ENCODE measurements at places on chromosomes 6 and 20.

GRCh38 chr6:106560996-106561685 is 68.2 kb downstream of the RTN4IP1 start:
- peak; percentile 90 for DNase-seq

DNA sequence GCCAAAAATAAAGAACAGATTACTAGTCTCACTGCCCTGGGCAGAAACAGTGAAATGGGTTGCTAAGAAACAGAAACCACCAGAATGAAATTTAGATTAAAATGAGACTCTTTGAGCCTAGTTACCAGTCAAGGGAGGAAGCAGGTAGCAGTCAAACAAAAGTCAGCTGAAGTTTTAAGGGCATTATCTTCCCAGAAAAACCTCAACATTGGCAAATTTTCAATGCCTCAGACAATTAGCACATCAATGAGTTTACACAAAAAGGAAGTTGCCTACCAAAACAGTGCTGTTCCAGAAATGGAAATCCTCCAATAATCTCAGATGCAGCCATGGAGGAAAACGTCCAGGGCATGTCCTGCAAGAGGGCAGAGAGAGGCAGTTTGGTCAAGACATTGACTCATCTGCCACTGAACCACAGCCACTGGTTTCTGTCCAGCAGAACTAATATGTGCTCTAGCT is 399.7 kb upstream of the ADGRB3 start:
- no peak for DNase-seq

DNA sequence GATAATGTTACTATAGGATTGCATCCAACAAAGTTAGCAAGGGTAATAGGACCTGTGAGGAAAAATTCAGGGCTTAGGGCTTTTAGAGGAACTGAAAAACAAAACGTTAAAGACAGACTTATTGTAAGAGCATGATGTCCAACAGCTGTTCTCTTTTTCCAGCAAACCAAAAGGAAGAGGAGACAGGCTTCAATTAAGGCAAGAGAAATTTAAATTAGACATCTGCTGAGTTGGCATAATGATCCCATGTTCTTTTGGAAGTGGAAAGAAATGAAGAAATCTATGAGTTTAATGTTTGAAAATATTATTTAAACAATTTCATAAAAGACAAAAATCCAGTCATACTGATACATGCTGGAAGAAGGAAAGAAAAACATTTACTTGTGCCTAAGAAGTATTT is 95.7 kb upstream of the HMGCLL1 start:
- no peak for DNase-seq

- DNase-seq: peak; percentile 55
These were observed 24.5 kb downstream of the CALHM6 start for GRCh38 chr6:116485559-116486184.

DNA sequence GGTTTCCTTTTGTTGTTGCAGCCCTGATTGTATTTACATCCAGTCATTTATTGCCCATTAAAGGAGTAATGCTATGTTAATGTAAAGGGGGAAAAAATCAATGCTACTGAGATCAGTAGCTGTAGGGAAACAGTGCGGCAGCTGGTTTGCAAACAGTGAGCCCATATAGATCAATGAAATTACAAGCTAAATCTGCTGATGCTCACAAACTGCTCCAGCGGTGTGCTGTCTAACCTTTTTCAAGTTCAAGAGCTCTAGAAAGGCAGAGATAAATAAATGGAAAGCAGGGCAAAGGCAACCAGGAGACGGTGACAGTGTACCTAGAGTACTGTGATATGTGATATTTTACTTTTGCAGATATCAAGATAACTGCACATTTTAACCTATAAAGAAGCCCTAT is 449.0 kb upstream of the MMS22L start:
- DNase-seq: no peak

DNA sequence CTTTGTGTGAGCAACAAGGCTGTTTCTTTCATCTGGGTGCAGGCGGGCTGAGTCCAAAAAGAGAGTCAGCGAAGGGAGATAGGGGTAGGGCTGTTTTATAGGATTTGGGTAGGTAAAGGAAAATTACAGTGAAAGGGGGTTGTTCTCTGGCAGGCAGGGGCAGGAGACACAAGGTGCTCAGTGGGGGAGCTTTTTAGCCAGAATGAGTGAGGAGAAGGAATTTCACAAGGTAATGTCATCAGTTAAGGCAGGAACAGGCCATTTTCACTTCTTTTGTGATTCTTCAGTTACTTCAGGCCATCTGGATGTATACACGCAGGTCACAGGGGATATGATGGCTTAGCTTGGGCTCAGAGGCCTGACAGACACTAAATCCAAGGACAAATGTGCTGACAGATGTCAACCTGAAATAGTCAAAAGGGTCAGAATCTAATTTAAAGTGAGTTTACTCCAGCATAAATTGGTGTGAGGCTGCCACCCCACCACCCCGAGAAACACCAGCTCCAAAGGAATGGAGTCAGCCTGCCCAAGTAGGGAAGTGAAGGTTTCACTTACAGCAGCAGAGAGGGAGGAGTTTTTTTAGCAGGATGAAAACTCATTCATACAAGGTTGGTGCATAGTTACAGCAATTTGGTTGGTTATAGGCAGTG is 560.0 kb upstream of the CDH4 start:
- DNase-seq: no peak

GRCh38 chr6:70303034-70303525 is at the start of gene COL9A1:
Gene COL9A1, minus strand, starts transcription at chr6:70303084. Its CDS starts 160 bp downstream, at chr6:70302924.
- no peak for DNase-seq

GRCh38 chr6:7684843-7685242 is 41.1 kb upstream of the BMP6 start:
- no peak for DNase-seq

GRCh38 chr6:12403947-12404647 is 113.9 kb downstream of the EDN1 start:
- DNase-seq: peak; percentile 83

DNA sequence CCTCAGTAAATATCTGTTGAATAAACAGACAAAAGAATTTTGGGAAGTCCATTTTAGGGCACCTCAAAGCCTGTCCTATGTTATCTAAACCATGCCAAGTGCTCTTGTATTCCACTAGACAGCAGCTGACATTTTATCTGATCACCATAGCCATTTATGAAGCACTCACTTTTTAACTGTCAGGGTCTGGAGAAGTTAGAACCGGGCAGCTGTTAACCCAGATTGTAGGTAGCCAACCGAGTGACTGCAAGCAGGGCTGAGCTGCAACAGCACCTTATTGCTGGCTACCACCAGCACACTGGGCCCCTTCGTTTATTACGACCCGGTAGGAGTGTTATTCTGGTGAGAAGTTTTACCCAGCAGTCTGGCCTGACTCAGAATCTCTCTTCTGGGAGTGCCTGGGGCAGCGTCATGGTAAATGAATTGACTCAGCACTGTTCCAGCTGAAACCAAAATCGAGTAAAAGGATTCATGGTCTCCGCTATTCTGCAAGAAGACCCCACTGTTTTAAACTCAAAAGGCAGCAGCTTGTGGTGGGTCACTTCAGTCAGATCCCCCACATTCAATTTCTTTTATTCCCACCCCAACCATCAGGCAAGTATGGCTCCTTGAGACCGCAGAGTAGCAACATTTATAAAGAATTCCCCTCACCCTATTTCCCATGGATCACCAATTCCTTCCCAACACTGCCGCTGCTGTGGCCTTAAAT is 1.7 kb downstream of the UBE2V1 start:
- DNase-seq: peak; percentile 93

DNA sequence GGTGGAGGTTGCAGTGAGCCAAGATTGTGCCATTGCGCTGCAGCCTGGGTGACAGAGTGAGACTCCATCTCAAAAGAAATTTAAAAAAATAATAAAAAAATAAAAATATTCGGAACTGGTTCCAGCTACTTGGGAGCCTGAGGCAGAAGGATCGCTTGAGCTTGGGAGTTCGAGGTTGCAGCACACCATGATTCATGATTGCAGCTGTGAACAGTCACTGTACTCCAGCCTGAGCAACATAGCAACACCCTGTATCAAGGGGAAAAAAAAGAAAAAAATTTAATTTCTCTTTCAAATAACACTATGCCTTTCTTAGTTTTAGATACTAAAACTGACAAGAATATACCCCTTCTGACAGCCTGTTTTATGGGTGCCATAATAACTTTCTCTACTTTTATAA is 10.5 kb downstream of the KDM1B start:
- DNase-seq: peak; percentile 54

GRCh38 chr6:158175111-158175510 is 7.0 kb downstream of the GTF2H5 start:
- DNase-seq: peak; percentile 28

DNA sequence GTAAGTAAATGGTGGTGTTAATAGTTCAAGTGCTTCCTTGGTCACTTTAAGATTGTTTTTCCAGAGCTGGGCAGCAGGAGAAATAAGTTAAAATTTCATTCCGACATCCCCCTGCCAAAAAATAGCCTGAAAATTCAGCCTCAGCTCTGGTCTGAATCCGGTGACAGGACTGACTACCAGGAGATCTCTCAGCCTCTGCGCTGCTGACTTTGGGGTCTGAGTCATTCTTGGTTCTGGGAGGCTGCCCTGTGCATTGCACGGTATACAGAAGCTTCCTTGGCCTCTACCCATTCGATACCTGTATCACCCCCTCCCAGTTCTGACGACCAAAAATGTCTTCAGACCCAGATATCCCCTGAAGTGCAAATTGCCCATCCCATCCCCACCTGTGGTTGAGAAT is 36.3 kb upstream of the TFAP2C start:
- no peak for DNase-seq

DNA sequence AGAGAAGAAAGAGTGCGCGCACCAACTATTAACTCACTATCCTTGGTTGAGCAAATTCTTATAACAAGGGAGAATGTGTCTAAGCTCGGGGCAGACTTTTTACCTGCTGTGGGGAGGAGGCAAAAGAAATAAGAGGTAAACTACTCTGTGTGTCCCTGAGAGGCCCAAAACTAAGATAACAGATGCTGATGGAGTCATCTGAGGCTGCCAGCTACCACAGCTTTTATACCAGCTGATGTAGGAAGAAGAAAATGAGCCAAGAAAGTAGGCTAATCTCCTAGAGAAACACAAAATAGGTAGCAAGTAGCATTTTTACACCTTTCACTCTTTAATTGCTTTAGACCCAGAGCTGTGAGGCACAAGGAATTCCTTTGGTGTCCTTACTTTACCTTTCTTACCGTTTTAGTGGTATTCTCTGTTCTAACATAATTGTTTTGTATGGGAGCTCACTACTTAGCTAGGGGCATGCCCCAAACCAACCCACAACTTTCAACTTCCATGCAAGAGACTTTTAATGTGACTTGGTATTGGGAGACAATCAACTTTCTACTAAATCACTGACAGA is 27.8 kb upstream of the PIM1 start:
- peak; percentile 33 for DNase-seq

DNA sequence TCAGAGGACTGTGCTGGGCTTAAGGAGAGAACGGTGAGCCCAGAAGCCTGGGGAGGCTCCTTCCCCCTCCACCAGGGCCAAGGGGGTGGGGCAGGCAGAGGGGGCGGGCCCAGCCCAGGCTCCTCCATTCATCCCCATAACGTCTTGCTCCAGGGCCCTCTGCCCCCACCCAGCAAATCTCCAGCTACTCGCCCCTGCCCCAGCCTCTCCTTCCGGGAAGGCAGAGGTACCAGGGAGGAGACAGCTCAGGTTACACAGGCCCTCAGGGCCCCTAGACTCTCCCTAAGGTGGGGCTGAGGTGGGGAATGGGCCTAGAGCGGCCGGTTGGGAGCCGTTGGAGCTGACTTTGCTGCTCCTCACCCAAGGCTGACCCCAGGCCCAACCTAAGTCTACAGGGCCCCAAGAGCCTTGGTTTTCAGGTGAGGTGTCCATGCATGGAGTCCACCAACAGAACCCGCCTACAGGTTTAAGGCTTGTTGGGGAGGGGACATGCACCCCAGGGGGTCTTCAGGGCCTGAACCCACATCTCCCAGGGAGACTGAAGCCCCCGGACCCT is 1.2 kb downstream of the LAMA5 start:
- no peak for DNase-seq

DNA sequence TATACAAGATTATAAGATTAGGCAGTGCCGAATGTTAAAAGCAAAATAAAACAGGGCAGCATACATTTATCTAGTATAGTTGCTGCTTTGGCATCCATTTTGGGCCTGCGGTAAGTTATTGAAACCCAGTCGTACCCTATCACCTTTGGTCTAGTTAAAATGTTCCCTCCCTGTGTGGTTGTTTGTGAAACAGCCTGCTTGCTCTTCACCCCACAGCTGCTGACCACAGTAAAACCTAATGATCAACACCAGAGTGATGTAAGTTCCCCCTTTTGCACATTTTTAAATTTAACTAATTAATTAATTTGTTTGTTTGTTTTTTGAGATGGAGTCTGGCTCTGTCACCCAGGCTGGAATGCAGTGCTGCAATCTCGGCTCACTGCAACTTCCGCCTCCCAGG is 50.3 kb upstream of the TXNDC5 start:
- no peak for DNase-seq

GRCh38 chr20:25551413-25552215 is 33.7 kb downstream of the NINL start:
- peak; percentile 10 for DNase-seq

DNA sequence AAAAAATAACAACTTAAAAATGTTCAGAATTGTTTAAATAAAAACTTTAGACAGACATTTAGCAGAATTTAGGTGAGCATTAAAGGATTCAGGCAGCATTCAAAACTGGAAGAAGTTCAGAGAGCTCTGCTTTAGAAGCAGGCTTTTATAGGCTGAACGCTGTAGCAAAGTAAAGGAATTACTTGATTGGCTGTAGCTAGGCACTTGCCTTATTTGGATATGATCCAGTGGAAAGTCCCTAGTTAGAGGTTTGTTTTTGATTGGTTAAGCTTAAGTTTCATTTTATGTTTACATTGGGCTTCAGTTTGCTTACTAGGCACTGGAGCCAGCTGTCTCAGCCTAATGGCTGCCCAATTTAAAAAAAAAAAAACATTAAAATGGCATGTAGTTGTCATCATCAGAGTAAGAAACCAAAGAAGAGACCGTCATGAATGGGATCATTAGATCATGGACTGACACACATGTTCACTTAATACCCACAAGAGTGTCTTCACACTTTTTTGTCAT is 65.1 kb downstream of the CBFA2T2 start:
- peak; percentile 86 for DNase-seq

- peak; percentile 74 for DNase-seq
These were observed 1.1 kb downstream of the TCP11 start for GRCh38 chr6:35139924-35140638.
